ENCODE measurements at places on chromosomes 5 and 9.

- no peak for DNase-seq
These were observed 32.0 kb downstream of the SEMA5A start for GRCh38 chr5:9513827-9514226.

- peak; percentile 63 for DNase-seq
These were observed 34.4 kb upstream of the SLC6A3 start for GRCh38 chr5:1479581-1480188.

GRCh38 chr5:164097749-164098148 lies 592.3 kb downstream of the MAT2B start:
- no peak for DNase-seq

- DNase-seq: no peak
These were observed 1.5 kb upstream of the GPX3 start for GRCh38 chr5:151018846-151019245.

GRCh38 chr9:5514617-5515260 lies 4.4 kb downstream of the PDCD1LG2 start:
- no peak for DNase-seq

DNA sequence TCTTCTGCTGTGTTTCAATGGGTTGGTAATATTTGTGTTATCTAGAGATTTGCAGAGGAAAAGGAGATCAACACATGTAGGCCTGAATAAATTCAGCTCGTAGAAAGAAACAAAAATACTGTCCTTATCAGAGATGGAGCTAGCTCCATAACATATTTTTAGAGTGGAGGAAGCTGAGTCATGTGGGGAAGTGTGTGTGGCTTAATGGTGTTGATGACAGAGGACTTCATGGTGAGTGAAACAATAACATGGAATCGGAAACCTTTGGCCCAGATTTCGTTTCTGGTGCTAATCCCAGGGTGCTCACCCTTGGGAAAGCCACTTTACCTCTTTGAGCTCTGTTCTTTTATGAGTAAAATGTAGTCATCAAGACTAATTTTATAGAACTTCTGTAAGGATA lies 825.0 kb downstream of the TLR4 start:
- no peak for DNase-seq

GRCh38 chr9:33464045-33464636 lies 9.6 kb downstream of the NOL6 start:
- DNase-seq: no peak

DNA sequence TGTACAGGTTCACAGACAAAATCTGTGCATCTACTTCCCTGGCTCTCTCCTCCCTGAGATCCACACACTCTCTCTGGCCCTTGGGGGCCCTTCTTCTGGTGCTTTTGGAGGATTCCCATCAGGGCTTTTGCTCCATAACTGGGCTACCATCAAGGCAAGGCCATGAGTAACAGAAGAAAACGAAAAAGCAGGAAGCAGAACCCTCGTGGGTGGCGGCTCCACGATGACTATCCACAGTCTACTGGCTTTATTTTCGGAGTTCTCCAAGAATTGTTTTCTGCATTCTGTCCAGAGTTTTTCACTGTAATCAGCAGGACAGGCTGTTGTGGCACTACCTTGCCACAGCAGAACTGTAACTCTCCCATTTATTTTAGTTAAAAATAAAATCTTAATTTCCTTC lies 19.9 kb downstream of the PNPLA7 start:
- DNase-seq: no peak

GRCh38 chr5:124724357-124725039 lies 21.9 kb downstream of the ZNF608 start:
- DNase-seq: no peak

- no peak for DNase-seq
These were observed 177.2 kb downstream of the ERCC6L2 start for GRCh38 chr9:96052686-96053085.

GRCh38 chr5:67222243-67223025 lies 25.8 kb upstream of the CD180 start:
- DNase-seq: no peak

DNA sequence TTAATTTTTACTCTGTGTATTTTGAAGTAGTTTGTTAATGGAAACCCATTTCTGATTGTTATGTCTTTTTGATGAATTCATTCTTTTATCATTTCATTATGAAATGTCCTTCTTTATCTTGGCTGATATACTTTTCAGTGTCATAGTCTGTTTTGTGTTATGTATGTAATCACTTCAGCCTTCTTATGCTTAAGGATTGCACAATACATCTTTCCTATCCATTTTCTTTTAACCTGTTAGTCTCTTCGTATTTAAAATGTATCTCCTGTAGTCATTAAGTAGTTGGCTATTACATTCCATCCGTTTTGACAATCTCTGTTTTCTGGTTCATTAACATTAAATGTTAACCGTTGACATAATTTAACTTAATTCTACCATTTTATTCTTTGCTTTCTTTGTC lies 344.6 kb upstream of the CTNND2 start:
- DNase-seq: no peak

DNA sequence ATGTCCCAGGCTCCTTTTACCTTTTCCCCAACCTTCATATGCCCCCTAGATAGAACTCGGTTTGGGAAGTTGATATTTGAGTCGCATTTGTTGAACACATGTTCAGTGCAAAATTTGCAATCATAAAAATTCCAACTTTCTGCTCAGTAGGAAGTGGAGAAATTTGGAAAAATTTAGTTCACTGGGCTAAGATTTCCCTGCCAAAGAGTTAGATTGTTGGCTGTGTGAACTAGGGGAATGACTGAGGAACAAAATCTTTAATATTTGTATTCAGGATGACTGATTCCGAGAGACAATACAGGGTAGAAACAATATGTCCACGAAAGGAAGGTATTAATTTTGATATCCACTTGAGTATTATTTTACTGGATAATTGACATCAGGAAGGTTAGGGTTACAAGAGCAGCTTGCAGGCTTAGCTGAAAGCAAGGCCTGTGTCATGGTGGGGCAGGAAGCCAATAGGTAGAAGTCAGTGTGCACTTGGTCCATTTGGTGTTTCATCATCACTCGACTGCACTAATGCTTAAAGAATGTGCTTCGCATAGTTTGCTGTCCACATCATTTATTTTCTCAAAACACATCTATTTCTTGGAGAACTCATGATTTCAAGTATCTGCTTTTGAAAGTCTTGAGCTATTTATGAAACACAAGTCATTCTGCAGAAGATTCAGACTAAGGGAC lies 59.4 kb upstream of the GNA14 start:
- DNase-seq: no peak

DNA sequence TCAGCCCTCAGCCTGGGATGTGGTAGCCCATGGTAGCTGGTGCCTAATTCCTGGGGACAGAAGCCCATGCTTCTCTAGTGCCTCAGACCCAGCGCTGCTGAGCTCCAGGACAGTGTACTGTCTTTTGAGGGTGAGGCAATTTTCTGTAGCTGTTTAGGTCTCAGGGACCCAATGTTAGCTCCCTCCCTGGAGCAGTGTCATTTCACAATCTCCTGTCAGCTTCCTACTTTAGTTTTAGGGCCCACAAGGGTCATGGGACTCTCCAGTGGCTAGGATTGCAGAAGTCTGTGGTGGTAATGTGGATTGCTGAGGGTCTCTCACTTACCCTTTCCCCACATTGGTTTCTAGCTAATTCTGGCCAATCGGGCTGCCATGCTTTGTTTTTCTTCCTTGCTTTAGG lies 67.7 kb upstream of the CCL21 start:
- no peak for DNase-seq

DNA sequence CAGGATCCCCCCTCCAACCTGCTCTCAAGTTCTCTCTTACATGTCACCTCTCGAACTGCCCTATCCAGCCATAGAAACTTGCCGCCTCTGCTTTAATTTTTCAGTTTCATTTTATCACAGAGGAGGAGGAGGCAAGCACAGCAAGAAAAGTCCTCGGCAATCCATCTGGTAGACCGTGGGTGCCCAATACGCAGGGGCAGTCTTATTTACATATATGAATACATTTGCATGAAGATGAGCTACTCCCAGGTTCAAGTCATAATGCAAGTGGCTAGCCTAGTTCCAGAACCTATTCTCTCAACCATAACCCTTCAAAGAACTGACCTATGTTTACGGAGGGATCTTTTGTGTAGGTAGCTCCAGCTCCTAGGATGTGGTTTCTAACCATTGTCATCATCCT lies 223.2 kb upstream of the PANK3 start:
- DNase-seq: no peak

GRCh38 chr9:94916956-94917355 lies 190.5 kb downstream of the AOPEP start:
- DNase-seq: no peak

DNA sequence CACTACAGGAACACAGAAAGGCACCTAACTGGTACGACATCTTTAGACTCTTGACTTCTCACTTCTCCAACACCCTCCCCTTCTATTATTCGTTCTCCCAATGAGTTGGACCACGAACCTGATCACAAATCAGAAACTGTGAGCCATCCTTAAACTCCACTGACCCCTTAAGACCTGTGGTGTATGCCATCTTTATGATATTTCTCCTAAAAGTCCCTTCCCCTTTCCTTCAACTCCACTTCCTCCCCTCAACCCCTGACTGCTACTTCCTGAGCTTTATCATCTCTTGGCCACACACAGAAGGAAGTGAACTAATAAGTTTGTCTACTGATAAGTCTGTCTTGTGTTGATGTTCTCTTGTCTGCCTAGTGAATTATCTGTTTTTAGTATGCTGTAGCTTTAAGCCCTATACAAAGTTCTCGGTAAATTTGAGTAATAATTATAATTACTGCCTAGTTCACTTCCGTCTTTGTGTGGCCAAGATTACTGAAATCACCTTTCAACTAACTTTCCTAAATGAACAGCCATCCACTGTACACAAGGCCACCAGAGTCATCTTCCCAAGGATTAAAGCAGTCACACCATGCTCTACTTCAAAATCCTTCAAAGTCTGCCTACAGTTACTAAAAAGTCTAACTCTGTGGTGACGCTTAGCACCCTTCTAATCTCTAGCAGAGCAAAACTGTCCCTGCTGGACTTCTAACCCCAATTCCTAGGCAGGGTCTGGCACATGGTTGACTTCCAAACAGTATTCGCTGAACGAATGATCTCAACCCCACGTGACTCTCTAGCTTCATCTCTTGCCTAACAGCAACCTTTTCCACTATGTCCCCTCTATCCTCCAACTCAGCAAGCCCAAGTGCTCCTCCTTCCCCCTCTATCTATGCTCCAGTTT lies 23.2 kb downstream of the ELOVL7 start:
- no peak for DNase-seq

Measured in activated T-cell treated with anti-CD3 and anti-CD28 coated beads, Interleukin-2, amount 50 U/mL, for 1 hour (primary cell).